ENCODE measurements at places on chromosomes 2 and 18. TPM values are rescaled to one million over a fixed set of nuclear protein-coding genes. Genes with fewer than 3 reads are reported as not detected.

GRCh38 chr2:195477248-195477995 lies 179.6 kb upstream of the SLC39A10 start:
- peaks cover 19% of the 10 kb centered on the region for H3K4me1 ChIP-seq
- H3K27me3 ChIP-seq: no peaks in the 10 kb centered on the region
- no peak overlapping the region for H3K27ac ChIP-seq
- no peak for DNase-seq
- H3K4me3 ChIP-seq: peak overlapping the region; percentile 16
- no peaks in the 10 kb centered on the region for H3K36me3 ChIP-seq

- H3K4me3 ChIP-seq: no peak overlapping the region
- no peak for DNase-seq
- H3K27me3 ChIP-seq: no peaks in the 10 kb centered on the region
- no peaks in the 10 kb centered on the region for H3K36me3 ChIP-seq
- H3K4me1 ChIP-seq: peaks cover 10% of the 10 kb centered on the region
These were observed 24.7 kb upstream of the IL37 start for GRCh38 chr2:112886291-112886690.

DNA sequence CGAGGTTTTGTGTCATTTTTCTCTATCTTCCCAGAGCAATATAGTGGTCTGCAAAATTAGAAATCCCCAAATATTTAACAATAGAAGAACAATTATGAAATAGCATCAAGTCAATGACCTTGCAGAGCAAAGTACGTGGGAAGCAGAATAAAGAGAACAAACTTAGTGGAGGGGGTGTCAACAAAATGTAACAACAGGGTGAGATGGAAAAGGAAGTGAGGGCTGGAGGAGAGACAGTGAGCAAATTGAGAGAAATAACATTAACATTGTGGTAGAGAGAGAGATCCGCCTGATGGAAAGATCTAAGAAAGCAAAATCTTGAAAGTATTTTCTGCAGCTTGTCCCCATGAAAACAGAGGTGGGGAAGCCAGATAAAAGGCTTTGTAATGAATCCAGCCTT lies 23.4 kb downstream of the ARHGAP15 start:
- H3K36me3 ChIP-seq: peaks cover 31% of the 10 kb centered on the region
- H3K4me1 ChIP-seq: peaks cover 94% of the 10 kb centered on the region
- DNase-seq: no peak
- peak overlapping the region; percentile 25 for H3K4me3 ChIP-seq
- H3K27me3 ChIP-seq: no peaks in the 10 kb centered on the region

The FAM237A gene
- not detected for total RNA-seq

The SNORC gene
- total RNA-seq: 2.1 TPM
